ENCODE measurements at places on chromosomes 6 and 20.

GRCh38 chr20:5524896-5525295 is 208.1 kb upstream of the PROKR2 start:
- DNase-seq, result no peak

- peak; percentile 8 for DNase-seq
Observed at GRCh38 chr6:152206072-152206818, 398.8 kb downstream of the ESR1 start.

DNA sequence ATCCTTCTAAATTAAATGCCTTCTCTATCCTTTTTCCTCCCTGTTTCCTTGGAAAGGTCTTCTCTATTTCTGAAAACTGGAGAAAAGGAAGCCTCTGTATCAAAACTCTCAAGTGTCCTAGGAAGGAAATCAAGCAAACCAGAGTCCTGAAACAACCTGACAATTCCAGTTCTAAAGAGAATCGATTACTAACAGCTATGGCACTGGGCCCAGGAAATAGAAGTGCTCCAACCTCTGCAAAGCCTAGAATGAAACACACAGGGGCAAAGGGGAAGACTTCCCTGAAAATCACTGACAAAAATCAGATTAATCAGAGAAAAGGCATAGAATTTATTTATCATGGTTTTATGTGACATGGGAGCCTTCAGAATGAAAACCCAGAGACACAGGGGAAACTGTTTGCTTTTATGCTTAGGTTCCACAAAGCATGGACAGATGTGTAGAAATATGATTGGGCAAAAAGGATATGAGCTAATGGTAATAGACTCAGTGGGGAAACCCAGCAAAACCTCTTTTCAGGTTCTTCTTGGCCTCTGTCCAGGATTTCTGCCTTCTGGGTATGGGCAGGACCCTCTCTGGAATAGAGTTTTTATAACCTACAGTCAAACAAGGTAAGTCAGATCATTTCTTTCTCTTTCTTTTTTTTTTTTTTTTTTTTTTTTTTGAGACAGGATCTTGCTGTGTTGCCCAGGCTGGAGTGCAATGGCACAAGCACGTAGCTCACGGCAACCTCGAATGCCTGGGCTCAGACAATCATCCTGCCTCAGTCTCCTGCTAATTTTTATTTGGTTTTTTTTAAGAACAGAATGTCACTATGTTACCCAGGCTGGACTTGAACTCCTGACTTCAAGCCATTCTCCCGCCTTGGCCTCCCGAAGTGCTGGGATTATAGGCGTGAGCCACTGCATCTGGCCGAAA is 91.7 kb downstream of the CD24 start:
- DNase-seq, result no peak

GRCh38 chr6:150134280-150134920 is 8.4 kb upstream of the PPP1R14C start:
- DNase-seq, result no peak

- no peak for DNase-seq
Observed at GRCh38 chr20:60565083-60565482, 606.9 kb downstream of the CDH26 start.

All from CD4-positive, alpha-beta T cell treated with Interferon gamma for 1 hour (primary cell).